CD4-positive, alpha-beta T cell treated with Interferon alpha-2 for 1 hour (primary cell): ENCODE measurements at places on chromosomes 2 and 18.

GRCh38 chr2:96111257-96111640 is 5.1 kb downstream of the ADRA2B start:
- no peak for DNase-seq

- no peak for DNase-seq
Measured at GRCh38 chr2:5121121-5121520, 571.1 kb upstream of the SOX11 start.

- DNase-seq, result peak; percentile 39
Measured at GRCh38 chr2:38590053-38590452, 12.7 kb downstream of the HNRNPLL start.

DNA sequence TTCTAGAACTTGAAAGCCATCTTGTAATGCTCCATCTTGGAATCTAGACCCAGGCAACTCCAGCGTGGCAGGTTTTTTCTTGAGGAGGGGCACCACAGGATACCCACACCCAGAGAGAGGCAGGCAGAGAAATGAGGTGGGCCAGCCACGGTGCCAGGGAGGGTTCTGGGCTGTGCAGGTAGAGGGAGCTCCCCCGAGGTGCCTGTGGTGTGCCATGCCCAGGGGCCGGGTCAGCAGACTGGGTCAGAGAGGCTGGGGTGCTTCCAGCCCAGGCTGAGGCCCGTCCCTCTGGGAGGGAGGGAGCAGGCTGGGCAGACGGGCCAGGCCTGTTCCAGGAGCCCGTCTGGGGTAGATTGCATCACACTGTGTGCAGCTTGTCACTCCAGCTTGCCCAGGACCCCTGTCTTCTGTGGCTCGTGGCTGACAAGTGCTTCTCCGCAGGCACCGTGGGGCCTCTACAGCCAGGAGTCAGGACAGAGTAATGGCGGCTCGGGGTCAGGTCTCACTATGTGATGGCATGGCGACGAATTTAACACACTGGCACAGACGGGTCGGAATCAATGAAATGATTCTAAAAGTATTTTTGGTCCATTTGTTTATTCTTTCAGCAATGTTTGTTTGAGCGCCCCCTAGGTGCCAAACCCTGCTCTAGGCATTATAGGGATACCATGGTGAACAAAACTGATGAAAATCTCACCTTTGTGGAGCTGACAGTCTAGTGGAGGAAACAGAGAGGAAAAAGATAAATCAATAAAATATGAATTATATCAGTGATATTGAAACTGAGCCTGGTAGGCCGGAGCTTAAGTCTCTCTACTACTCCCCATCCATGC is 144.0 kb downstream of the ACOXL start:
- no peak for DNase-seq

GRCh38 chr2:224286923-224287322 is 115.0 kb downstream of the FAM124B start:
- DNase-seq, result no peak

DNA sequence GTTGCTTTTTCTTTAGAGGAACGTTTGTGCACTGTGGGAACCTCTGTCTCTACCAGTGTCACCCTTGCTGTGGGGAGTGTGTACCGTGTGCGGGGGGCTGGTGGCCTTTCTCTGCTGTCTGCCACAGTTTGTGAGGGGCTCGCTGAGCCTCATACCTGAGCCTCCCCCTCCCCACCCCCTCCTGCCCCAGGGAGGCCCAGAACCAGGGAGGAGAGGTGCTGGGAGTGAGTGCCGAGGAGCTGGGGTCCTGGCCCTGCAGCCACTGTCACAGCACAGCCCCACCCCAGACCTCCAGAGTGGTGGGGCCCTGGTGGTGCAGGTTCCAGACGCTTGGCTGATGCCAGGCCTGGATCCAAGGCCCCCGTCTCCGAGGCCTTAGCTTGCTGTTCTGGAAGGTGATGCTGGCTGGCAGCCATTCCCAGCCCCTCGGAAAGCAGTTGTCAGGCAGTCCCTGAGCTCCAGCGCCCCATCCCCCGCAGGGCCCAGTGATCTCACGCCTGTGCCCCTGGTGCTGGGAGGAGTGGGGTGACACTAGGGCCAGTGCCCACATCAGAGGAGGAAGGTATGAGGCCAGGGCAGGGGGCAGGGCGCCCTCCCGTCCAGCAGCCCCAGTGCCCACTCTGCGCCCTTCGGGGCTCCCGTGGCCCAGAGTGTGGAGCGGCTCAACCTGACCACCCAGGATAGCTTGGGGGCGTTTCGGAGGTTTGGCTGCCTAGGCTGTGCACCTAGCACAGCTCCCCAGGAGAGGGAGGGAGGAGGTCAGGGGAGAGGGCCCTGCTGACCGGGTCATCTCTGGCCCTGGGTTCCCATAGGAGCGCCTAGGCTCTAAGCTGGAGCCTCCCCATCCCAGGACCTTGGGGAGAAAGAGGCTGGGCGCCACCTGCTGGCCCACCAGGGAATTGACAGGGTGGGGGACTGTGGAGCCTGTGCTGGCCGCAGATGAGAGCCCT is 53.0 kb upstream of the ALPP start:
- DNase-seq, result peak; percentile 59

GRCh38 chr2:68519236-68519635 is 51.9 kb downstream of the APLF start:
- DNase-seq, result no peak

DNA sequence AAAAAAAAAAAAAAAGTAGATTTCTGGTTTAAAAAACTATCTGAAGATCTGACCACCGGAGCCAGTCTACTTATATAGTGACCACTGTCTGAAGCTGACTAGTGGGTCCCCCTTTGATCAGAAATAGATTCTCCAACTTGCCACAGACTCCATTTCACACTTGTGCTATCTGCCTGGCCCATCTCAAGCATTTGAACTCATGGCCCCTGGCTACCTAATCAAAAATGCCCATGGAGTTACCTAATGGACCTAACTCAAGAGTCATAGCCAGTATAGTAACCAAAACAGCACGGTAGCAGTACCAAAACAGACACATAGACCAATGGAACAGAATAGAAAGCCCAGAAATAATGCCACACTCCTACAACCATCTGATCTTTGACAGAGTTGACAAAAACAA is 17.0 kb upstream of the ATL2 start:
- DNase-seq, result no peak

GRCh38 chr2:180143633-180144337 is 136.7 kb upstream of the CWC22 start:
- no peak for DNase-seq

- no peak for DNase-seq
Measured at GRCh38 chr2:224259831-224260230, 142.1 kb downstream of the FAM124B start.

GRCh38 chr2:205590759-205591158 is 91.5 kb upstream of the NRP2 start:
- DNase-seq, result no peak

GRCh38 chr2:51293566-51294200 is 261.8 kb upstream of the NRXN1 start:
- no peak for DNase-seq

DNA sequence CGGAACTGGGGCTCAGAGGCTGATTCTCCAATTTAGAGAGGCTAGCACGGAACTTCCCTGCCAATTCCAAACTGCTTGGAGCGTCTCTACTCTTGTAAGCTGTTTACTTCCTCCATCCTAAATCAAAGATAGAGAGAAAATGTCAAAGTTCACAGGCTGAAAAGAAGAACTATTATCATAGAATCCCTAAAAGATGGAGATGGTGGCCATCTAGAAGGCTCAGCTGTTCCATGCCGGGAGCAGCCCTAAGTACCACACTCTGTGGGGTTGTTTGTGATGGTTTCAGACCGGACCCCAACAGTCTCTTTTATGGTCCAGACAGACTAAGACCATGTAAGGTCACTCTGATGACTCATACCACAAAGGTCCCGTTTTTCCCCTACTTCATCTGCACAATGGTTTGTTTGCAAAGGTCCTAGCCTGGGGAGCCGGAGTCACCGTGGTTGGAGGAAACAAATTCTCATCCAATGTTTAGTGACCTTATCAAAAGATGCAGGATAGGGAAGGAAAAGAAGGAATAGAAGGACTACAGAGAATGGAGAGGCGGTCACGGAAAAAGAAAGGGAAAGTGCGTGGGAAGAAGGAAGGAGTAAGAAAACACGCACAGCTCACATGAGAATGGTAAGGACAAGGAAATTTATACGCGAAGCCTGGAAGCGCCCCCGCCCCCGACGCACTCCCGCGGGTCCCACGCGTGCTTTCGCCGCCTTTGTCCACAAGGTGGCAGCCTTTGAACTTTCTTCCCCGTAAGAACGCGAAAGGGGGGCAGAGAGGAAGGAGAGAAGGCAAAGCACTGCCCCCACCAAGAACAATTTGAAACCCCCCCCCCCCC is 453 bp upstream of the ANTXR1 start:
- peak; percentile 46 for DNase-seq

GRCh38 chr2:121944072-121944831 is 188.8 kb downstream of the TSN start:
- DNase-seq, result no peak

DNA sequence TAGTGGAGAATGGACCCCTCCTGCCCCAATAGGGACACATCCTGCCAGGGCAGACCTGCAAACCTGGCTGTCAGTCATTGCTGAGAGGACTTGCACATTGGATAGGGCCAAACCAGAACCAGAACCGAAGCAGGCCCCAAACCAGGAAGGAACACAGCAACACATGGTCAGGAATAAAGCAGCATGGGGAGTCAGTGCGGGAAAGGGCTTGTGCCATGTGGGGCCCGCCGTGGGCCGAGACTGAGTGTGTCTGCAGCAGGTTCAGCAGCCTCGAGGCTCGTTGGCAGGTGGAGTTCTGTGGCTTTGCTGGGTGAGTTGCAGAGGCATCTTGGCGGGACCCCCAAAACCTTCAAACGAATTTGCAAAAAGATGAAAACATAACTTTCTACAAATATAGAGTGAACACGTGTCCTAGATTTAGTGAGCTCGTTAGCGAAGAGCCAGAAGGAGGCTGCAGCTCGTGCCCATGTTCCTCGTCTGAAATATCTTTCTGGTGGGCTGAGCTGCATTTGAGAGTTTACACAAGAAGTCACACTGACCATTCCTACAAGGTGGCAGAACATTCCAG is 44.9 kb upstream of the LDLRAD4 start:
- DNase-seq, result no peak

DNA sequence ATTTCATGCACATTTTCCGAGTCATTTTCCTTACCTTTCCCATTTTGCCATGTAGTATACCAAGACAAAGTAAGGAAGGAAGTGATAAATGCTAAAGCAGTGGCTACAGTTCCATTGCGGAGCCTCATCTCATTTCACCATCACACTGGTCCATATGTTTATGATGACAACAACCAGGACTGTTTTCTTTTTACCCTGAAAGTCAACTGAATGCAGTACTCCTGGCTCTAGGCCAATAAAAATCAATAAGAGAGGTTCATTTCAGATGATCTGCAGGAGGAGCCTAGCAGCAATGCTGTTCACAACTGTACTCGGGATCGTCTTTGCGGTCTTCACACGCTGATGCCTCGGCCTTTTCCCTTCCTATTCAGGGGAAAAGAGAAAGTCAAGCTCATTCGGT is 4.7 kb downstream of the MGAT4A start:
- DNase-seq, result peak; percentile 34

DNA sequence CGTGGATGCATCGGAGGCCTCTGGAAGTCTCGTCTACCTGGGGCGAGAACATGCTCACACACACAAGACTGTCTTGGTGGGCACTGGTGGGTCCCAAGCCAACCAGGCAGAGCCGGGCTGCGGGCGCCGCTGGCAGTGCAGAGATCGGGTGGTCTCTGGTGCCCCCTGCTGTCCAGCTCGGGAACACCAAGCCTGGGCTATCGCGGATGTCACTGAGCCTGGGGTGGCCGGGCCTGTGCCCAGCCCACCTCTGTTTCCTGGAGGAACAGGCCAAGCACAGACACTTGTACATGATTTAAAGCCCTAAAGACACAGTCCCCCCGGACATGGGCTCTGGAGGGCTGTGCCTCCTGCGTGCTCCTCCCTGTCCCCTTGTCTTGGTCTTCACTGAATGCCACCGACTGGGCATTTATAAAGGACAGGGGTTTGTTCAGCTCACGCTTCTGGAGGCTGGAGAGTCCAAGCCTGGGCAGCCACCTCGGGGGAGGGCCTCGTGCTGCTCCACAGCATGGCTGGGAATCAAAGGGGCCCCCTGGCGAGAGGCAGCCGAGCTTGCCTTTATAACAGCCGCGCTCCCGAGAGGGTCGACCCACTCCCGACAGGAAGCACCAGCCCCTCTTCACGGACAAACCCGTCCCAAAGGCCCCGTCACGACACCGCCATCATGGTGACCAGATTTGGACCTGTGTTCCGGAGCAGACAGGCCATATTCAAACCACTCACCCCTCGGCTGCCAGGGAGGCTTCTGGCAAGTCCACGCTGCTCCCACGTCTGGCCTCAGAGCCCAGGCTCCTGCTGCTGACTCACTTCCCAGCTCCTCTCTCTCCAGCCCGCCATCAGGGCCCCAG is 3.6 kb upstream of the OTOS start:
- peak; percentile 81 for DNase-seq

DNA sequence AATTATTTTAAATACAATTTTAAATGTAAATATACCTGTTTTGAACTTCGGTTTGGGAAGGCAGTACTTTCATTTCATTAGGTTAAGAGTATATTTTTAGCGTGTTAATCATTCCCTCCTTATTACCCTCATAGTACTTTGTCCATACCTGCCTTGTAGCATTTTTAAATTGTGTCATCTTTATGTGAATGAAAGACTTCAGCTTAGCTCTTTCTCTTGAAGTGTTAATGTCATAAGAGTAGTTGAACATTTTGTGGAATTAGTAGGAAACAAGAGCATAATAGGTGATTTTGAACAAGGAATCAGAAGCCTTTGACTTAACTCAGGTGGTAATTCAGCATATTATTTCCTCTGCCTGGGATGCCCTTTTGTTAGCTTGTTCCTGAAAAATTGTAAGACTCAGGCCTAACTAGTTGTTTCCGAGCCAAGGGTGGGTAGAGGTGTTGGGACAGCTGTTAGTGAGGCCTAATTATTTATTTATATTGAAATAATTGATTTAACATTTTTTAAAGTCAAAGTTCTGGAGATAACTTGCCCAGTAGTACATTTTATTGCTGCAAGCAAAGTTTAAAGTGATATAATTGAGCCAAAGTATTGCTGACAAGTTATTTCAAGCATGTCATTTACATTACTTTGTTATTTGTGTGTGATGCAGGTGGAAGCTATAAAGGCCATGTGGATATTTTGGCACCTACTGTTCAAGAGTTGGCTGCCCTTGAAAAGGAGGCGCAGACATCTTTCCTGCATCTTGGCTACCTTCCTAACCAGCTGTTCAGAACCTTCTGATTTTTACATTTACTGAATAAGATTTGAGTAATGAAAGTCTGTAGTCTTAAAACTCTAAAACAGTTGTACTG is 38.7 kb downstream of the DDX1 start:
- no peak for DNase-seq

- no peak for DNase-seq
Measured at GRCh38 chr2:232014681-232015080, 53.2 kb downstream of the DIS3L2 start.

- DNase-seq, result no peak
Measured at GRCh38 chr2:108621687-108622681, 87.7 kb downstream of the LIMS1 start.

GRCh38 chr2:127130421-127130820 is 23.5 kb upstream of the BIN1 start:
- no peak for DNase-seq

GRCh38 chr2:6554466-6554865 is 311.2 kb downstream of the CMPK2 start:
- no peak for DNase-seq
